Lower leg skin (tissue), 4 donors: ENCODE measurements at places on chromosomes 5 and 9. TPM values are rescaled to one million over a fixed set of nuclear protein-coding genes. Genes with fewer than 3 reads are reported as not detected.

- peak; percentile 95 for DNase-seq
Observed at GRCh38 chr9:131755541-131756198, 15.8 kb upstream of the RAPGEF1 start.

DNA sequence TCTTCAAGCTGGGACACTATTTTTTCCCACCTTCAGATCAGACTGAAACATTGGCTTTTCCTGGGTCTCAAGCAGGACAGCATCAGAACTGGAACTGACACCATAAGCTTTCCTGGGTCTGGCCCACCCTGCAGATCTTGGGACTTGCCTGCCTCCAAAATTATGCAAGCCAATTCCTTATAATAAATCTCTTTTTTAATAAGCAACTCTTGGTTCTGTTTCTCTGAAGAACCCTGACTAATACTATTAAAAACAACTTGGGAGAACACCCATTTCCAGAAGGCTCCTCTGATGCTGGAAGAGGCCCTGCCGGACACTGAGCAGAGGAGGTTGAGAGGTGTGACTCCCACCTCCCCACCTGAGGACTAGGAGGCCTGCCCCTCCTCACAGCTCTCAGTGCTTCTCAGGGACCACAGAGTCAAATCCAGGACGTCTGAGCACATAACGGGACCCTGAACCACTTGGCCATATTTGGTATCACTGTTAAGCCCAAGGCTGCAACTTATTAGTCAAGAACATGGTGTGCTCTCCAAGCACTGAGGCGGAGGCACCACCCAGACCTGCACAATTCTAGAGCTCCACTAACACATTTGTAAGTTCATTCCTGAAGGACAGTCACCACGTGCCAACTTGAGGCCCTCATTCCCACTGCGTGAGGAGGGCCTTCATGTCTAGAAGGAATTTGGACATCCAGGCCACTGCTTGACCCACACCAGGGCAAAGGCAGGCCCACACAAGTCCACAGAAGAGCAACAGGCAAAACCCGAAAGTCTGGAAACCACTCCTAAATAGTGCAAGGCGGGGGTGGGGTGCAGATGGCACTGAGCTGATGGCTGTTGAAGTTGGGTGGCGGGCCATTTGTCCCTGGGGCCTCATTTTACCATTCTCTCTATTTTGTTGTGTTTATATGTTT lies 9.5 kb downstream of the SHC3 start:
- no peak for DNase-seq

GRCh38 chr5:33439905-33440481 lies 772 bp upstream of the TARS1 start:
- DNase-seq = no peak

DNA sequence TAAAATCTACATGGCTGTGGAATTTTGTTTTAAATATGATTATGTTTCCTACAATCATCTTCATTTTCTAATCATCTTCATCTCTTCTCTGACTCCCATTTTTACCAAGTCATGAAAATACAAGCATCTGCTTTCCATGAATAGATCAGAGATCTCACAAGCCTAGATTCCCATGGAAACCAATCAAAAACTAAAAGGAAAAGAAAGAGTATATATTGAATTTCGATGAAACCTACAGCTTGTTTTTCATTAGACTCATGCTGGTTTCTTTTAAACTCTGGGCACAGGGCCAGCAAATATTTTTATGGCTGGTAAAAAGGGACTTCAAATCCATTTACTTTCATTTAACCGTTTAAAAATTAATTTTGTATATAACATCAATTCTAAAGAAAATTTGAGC lies 51.2 kb downstream of the INVS start:
- no peak for DNase-seq

DNA sequence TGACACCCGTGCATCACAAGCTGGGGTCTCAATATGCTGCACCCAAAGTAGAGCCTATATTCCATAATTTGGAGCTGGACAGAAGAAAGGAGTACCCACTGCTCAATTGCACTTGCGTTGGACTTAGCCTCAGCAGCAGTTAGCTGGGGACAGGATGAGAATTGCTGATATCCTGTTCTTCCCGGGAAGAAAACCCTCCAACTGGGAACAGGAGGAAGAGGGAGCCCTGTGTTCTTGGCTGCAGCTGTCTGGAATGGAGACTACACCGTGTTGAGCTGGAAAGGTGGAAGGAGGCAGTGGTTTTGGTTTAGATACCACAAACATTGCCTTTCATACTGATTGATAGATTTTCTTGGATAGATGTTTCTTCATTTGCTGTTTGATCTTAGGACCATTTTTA lies 24.6 kb downstream of the CNTLN start:
- no peak for DNase-seq

The RUSC2 gene
- total RNA-seq = 32.0 TPM

The GMCL2 gene
- total RNA-seq = not detected

The LCN15 gene
- not detected for total RNA-seq
